ENCODE measurements at places on chromosomes 3 and 15.

DNA sequence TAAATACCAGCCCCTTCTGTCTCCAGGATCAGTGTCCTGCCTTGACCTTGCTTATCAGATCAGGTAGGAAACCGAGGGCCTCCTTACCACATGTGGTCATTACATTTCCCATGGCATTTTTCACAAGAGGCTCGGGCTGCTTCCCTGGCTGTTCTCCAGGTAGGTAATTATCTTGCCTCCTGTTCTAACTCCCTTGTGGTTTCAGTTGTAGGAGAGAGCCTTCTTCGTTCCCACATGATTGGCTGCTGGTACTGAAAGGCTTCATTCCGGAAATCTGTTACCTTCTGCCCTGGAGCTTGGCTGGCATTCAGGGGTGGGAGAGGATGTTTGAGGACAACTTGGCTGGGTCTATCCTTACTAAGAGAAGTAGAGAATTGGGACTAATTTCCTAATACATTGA, 46.8 kb upstream of the RORA start:
- no peak for DNase-seq

DNA sequence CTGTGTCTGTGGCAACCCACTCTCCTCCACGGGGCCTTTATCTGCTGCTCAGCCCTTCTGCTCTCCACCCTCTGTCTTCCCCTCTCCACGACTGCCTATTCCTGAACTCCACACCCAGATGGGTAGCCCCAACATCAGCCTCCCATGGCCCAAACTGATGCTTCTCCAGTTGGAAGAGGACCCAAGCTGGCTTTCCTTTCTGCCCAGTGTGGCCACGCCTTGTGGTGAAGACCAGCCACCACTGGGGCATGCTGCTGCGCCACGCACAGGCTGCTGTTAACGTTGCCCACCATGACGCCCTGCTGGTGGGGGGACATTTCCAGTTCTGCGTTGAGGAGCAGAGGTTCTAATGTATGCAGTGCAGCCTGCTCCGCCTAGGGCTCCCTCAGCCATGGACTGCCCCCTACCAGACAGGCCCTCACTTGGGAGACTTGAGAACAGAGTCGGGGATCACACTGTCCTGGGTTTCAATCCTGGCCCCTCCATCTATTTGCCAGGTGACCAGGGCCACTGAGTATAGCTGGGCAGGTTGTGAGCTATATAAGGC, 26.9 kb downstream of the CFAP100 start:
- DNase-seq = peak; percentile 42

GRCh38 chr3:45544024-45544716, 50.4 kb upstream of the LIMD1 start:
- DNase-seq = no peak

DNA sequence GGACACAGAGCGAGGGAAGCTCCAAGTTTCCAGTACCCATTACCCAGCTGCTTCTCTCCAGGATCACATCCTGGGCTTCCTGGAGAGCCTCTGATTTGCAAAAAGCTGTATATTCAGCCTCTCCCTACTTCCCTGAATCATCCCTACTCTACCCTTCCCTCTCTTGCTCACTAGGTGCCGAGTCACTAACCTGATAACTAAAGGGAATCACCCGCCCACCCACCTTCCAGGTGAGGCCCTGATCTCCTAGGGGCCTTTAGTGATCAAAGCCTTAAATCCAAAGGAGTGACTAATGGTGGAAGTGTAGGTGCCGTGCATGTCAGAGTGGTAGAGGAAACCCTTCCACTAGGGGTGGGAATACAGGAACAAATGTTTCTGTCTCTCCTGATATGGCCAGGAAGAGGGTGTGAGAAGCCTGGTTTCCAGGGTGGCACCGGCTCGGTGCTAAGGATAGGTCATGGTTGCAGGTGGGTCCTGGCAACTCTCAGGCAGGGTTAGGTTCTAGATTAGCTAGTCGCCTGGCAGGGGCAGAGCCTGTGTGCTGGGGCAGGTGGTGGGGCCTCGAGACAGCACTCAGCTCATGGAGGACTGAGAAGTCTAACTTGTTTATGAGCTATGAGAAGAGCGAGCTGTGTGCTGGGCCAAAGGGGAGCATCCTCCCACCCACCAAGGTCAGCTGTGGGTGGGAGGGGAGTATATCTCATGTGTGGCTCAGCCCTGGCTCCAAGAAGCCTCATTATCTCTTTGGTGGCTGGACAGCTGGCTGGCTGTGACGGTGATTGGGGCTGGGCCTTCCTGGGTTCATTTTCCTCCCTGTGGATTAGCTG, 10.1 kb downstream of the SEMA7A start:
- no peak for DNase-seq

DNA sequence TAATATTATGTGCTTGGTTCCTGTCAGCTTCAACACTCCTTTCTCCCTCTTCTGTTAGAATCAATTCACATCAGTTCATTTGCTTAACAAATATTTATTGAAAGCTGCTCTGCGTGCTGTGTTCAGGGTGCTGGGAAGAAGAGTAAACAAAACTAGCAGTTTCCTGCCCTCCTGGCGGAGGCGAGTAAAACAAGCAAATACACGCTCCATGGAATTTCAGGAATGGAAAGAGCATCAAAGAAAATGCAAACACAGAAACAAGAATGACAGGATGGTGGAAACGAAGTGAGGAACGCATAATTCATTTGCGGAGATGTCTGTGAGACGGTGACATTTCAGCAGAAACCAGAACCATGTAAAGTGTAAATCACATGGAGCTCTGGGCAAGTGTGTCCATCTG, 49.4 kb upstream of the SPTSSB start:
- DNase-seq = no peak

DNA sequence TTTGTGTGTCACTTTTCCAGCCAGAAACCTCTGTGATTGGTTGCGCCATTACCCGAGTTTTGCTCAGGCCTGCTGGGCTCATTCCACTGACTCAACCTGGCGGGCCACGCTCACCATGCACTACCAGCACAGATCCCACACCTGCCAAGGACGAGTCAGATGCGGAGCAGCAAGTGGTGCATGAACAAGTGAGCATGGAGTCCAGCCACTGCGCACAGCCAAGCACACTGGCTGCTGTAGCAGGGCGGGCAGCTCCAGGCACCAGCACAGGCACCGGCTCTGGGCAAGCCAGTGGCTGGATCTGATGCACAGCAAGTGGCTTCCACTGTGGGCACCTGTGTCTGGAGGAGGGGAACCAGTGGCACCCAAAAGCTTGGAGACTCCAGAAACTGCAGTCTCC, 110.4 kb downstream of the CBLB start:
- no peak for DNase-seq

- no peak for DNase-seq
These were observed 1.4 kb downstream of the ZNF609 start for GRCh38 chr15:64461721-64462162.

DNA sequence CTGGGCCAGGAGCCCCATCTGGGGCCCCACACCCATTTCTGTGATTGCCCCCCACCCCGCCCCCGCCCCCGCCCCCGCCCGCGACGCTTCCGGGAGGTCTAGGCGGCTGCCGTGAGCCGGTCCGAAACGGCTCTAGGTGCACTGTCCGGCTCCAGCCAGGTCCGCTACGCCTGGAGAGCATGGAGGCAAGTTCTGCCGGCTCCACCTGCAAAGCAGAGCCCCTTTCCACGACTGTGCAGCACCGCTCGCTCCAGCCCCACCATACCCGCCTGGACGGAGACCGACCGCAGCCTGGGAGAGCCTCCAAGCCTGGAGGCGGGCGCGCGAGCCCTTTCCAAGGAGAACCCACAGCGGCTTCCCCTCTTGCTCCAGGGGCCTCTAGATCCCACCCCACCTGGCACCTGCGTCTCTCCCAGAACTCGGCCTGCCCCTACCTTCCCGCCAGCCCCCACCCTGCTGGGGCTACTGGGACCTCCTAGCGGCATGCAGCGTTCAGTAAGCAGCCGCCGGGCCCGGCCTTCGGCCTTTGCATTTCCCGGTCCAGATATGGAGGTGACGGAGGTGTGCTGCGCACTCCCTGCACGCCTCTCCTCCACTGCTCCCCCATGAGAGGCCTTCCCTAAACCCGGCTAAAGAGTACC, 66.2 kb downstream of the KLF13 start:
- DNase-seq = peak; percentile 69

DNA sequence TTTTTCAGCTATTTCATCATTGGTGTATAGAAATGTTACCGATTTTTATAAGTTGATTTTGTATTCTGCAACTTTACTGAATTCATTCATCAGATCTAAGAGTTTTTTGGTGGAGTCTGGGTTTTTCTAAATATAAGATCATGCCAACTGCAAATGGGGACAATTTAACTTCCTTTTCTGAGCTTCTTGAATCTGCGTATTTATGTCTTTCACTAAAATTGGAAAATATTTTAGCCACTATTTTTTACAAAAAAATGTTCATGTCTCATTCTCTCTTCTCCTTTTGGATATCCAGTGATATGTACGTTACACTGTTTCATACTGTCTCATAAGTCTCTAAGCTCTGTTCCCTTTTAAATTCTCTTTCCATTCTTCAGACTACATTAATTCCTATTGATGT, 123.8 kb downstream of the ISL2 start:
- DNase-seq = no peak

DNA sequence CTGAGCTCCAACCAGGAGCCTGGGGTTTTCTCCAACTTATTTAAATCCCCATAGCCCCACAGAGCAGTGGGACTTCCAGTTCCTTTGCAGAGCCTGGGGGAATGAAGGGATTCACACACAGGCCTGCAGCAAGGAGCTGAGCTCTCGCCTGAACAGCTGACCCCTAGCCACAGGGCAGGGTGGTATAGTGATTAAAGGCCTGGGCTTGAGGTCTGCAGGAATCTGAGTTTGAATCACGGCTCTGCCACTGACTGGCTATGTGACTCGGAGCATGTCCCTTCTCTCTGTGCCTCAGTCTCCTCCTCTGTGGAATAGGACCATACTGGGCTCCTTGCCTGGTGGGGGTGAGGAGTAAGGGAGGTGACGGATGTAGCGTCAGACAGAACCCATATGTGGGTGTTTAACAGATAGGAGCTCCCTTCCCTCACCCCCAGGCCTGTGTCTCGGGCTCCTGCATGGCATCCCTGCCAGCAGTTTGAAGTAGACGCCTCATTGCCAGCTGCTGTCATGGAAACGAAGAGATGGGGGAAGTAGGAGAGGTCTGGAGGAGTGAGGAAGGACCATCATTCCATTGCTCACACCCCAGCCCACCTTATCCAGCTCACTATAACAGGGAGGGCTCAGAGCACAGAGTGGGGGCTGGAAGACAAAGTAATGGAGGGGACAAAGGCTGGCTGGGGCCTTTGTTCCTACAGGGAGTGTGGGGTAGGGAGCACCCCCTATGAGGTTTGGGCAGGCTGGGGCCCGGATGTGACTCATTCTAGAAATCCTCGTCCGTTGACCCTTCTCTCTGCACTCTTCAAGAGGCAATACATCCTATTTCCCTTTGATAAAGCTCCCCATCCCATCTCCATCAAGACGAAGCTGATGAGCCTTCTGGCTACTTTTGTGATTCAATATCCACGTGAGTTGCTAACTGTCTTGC, 14.8 kb downstream of the HRH1 start:
- no peak for DNase-seq

- DNase-seq = no peak
These were observed 9.6 kb downstream of the ATP2C1 start for GRCh38 chr3:130903412-130903908.

DNA sequence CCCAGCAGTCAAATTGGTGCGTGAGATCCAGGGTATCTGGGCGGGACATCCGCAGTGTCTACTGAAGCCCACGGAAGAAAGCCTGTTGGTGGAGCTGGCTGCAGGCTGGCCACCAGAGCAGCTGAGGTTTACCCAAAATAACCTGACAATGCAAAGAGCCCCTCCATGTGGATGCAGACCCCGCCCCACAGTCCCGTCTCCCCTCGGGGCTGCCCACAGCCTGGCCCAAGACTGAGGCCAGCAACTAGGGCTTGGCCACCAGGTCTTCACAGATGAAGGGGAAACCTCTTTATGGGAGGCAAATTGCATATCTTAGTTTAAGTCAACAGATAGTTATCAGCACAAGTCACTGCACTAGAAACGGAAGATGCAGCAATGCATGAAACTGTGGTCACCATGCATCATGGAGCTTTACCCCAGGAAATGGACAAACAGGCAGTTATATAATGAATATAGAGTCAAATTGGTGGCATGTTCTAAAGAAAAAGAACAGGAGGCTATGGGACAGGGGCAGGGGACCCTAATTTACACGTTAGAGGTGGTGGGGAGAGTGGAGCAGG, 86.3 kb downstream of the ARNT2 start:
- DNase-seq = no peak

DNA sequence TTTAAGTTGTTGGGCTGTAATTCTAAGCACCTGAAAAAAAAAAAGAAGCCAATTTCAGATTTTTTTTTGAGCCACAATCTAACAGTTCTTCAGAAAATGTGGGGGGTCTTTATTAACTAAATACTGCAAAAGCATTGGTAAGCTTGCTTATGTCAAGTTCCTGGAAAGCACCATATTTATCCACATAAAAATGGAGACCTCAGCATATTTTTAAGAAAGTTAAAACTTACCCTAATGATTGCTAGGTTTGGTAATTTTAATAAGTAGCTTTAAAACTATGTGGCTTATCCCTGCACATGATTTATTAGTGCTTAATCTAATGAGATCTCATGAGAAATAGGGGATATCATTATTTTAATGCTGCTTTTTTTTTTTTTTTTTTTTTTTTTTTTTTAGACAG, 156.8 kb downstream of the USP13 start:
- DNase-seq = no peak

- DNase-seq = no peak
These were observed 45.5 kb downstream of the SYN2 start for GRCh38 chr3:12049675-12050074.

DNA sequence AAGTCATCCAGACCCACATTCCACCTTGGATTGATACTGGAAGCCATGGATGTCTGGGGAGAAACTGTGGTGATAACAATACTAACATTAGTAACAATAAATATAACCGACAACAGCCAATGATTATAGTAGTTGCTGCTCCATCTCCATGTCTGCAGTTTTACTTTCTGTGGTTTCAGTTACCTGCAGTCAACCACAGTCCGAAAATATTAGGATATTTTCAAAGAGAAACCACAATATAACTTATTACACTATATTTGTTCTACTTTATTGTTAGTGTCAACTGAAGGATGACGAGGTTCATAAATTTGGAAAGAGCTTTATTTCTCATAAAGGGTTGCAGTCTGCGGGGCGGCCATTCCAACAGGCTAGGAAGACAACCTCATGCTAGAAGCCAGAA, 2.6 kb upstream of the NSMCE3 start:
- DNase-seq = no peak

DNA sequence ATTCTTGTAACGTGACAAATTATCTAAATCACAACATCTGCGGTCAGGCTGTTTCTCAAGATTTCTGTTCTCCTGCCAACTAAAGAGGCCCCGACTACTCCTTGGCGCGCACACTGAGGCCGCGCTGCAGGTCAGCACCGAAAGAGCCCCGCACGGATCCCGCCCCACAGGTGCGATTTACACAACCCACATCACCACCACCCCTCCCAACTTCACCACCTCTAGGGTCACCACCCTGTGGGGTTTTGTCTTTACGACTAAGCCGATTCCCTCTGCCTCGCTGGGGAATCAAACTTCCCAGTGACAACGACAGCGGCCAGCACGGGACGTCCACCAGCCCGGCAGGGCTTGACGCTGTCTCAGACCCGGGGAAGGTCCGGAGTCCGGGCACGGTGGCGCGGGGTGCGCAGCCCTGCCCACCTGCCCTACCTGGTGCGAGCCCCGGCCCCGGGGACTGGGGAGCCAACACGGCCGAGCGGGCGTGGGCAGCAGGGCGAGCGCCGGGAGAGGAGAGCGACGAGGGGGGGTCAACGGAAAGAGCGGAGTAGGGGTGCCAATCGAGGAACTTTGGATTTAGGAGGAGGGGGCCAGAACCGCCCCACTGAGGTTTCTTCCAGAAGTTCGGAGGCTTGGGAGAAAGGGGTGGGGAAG, 764 bp downstream of the UACA start:
- no peak for DNase-seq

All from type B pancreatic cell (in vitro differentiated cells).